Endothelial cell of umbilical vein (primary cell): ENCODE measurements at places on chromosomes 4 and X. TPM values are rescaled to one million over a fixed set of nuclear protein-coding genes. Genes with fewer than 3 reads are reported as not detected.

The DDX53 gene
- not detected in 2 replicates for total RNA-seq

The DAPP1 gene
- not detected in 2 replicates for total RNA-seq

The PPM1K gene
- 8.6 and 10.4 TPM in 2 replicates for total RNA-seq

The PNCK gene
- not detected in 2 replicates for total RNA-seq

The TLR10 gene
- total RNA-seq = not detected in 2 replicates

The FRG2 gene
- total RNA-seq = not detected in 2 replicates

The DCAF12L2 gene
- total RNA-seq = not detected in 2 replicates

The RASSF6 gene
- total RNA-seq = not detected in 2 replicates

The SMIM43 gene
- total RNA-seq = not detected in 2 replicates

The CHM gene
- total RNA-seq = 17.6 and 18.4 TPM in 2 replicates

The TGIF2LX gene
- not detected in 2 replicates for total RNA-seq

The PHKA1 gene
- total RNA-seq = 5.5 and 7.1 TPM in 2 replicates

The SAGE1 gene
- not detected in 2 replicates for total RNA-seq

The FANCB gene
- 6.6 and 7.9 TPM in 2 replicates for total RNA-seq

The IQCM gene
- total RNA-seq = not detected in 2 replicates

The RGN gene
- 0.73 and 1.4 TPM in 2 replicates for total RNA-seq

The MAGEA2B gene
- not detected in 2 replicates for total RNA-seq

The IL21 gene
- not detected in 2 replicates for total RNA-seq

The SYP gene
- 0.46 and 0.77 TPM in 2 replicates for total RNA-seq

The DCAF12L1 gene
- 23.2 and 25.7 TPM in 2 replicates for total RNA-seq

The GAGE12H gene
- not detected in 2 replicates for total RNA-seq

The CSAG1 gene
- not detected in 2 replicates for total RNA-seq

The PIN4 gene
- total RNA-seq = 9.9 and 10.4 TPM in 2 replicates

The RXFP1 gene
- total RNA-seq = not detected in 2 replicates

The CEP135 gene
- 14.7 and 15.3 TPM in 2 replicates for total RNA-seq

The CITED1 gene
- 0.83 TPM in 1 of 2 replicates, not detected in the other for total RNA-seq

The SHISA3 gene
- 11.6 and 12.0 TPM in 2 replicates for total RNA-seq
